ENCODE measurements at places on chromosomes 2 and 18.

DNA sequence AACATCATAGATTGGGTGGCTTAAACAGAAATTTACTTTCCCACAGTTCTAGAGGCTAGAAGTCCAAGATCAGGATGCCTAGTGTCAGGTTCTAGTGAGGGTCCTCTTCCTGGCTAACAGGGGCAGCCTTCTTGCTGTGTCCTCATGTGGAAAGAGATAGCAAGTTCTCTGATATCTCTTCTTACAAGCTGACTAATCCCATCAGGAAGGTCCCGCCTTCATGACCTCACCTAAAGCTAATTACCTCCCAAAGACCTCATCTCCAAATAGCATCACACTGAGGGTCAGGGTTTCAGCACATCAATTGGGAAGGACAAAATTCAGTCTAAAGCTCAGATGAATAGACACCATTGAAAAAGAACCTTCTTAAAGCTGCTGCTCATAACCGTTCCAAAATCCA lies 22.9 kb downstream of the ACVR1 start:
- no peak for DNase-seq

DNA sequence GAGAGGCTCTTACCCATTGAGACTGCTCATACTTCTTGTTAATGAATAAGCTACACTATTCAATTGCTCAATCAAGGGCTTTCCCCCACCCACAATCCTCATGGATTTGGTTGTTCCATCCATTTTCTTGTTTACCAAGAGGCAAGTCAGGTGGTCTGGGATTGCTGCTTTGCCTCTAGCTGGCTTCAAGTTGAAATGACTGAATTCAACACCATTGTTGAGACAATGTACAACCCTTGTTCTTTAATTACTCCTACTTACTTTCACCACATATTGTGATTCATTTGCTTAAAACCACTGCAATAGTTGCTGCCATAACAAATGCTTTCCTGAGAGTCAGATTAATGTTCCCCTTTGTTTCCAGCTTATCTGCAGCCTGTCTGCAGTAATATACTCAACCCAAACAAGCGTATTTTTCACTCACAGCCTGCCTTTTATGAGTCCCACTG lies 532.2 kb downstream of the RIT2 start:
- no peak for DNase-seq

DNA sequence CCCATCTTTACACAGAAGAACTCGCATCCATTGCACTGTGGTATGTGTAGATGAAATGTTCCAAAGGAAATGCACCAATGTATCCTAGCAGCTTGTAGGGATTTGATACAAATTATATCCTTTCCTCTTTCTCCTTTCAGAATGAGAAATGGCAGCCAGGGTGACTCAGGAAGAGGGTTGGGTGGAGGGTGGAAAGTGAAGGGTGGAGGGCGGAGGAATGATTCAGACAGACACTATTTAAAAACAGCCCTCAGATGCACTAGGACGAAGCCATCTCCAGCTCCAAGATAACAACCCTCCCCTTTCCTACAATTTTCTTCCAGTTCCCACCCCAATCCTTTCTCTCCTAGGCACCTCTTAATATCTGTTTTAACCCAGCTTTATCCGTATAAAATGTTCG lies 96.2 kb upstream of the STK39 start:
- DNase-seq = no peak

GRCh38 chr2:8615576-8616281 lies 66.1 kb upstream of the ID2 start:
- DNase-seq = no peak

DNA sequence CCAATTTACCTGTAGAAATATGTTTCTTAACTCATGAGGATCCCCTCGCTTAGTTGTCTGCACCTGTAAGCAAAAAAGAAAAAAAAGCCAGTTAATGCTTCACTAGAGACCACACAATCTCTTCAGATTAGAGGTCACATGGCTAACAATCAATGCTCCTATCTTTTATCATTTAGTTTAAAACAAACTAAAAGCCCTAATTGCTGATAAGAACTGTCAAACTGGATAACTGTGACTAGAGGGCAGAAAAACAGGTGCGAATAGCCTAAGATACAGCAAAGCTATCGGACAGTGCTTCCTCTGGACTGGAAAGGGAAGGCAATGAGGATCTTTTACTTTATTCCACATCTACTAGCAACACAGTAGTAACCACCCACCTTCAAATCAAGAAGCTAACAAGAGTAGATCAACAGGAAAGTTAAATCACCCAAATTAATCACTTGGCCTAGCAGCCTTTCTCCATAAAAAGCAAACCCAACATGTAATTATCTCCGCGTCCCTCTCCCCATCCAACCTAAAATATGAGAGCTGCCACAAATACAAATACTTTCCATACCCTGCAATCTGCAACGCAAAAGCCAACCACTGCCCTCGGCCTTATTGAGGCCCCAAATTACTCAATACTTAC lies 734 bp downstream of the SLC25A12 start:
- DNase-seq = no peak

DNA sequence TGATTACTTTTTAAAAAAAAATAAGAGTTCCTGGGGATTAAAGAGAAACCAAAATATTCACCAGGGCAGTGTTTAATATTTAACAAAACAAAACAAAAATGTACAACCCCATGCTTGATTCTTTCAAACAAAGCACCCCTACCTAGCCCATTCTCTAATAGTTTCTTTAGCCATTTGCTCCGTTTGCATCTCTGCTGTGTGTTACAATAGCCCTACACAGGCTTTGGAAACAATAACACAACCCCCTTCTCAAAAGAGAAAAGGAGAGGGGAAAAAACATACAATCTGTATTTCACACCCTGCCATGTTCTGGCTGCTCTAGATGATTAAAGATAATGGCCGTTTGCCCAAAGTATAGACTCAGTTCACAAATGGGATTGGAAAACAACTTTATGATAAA lies 302.9 kb downstream of the CPS1 start:
- DNase-seq = no peak

GRCh38 chr2:119598596-119599263 lies 54.5 kb downstream of the CFAP221 start:
- DNase-seq = no peak

DNA sequence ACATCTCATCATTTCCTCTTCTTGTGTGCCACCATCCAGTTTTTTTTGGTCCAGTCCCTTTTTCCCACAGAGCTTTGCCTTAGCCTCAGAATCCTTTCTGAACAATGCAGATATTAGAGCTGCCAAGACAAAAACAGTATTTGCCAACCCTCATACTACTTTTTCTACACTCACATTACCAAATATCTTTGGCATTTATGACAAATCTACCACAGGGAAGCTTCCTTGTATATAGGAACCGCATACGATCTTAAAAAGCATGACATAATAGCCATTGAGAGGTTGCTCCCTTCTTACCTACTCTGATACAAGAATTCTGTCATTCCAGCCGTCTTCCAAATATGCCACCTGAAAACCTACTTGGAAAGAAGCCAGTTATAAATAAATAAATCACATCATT lies 9.4 kb downstream of the ZNF24 start:
- no peak for DNase-seq

- DNase-seq = peak; percentile 25
Observed at GRCh38 chr2:44952143-44952805, 10.8 kb downstream of the SIX3 start.

GRCh38 chr2:49045083-49045482 lies 109.2 kb downstream of the FSHR start:
- DNase-seq = no peak

DNA sequence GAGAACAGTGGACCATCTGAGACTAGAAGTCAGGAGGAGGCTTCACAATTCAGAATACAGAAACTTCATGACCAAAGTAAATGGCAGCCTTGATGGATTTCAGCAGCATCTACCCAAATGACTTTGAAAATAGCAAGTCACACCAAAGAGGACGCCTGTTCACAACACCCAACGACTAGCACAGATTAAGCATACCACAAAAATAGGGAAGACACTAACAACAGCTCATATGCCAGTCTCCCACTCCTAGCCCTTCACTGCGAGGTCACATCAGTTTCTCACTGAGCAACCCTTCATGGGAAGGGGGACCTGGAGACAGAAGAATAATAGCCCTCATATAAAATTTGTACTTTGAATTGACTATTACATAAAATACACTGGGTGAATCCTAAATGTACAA lies 228.4 kb upstream of the SLC39A10 start:
- DNase-seq = no peak

GRCh38 chr18:74336656-74337055 lies 21.0 kb downstream of the C18orf63 start:
- no peak for DNase-seq

- DNase-seq = no peak
Observed at GRCh38 chr18:10726198-10727068, 200.6 kb downstream of the NAPG start.

- DNase-seq = no peak
Observed at GRCh38 chr18:13797157-13797611, 26.8 kb upstream of the MC5R start.

DNA sequence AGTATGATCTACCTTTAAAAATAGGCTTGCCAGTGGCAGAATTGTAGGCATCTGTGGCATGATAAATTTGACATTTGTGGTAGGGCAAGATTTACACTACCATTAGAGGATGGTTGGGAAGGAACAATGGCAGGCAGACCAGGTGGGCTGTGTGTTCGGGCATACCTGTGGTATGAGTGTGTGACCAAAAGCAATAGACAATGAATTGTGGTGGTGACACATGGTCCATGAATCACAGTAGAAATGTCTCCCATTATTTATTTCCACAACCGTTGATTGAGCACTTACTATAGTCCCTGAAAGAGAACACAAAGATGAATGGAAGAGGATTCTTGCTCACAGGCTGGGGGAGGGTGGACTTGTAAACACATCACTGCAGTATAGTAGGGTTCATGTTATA lies 29.9 kb upstream of the RUFY4 start:
- no peak for DNase-seq

DNA sequence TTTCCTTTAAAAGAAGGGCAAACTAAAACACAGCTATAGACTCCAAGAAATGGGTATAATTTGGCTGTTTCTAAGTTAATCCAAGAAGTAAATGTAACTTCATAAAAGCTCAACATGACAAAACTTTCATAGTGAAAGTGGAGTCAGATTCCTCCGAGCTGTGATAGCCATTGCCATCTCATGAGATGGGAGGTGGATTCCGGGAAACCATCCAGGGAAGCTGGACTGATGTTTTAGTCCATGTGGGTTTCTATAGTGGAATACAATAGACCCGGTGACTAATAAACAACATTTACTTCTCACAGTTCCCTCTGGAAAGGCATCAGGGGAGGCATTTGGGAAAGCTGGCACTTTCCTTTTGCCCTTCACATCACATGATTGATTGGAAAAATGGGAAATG lies 10.0 kb upstream of the LAPTM4A start:
- no peak for DNase-seq

DNA sequence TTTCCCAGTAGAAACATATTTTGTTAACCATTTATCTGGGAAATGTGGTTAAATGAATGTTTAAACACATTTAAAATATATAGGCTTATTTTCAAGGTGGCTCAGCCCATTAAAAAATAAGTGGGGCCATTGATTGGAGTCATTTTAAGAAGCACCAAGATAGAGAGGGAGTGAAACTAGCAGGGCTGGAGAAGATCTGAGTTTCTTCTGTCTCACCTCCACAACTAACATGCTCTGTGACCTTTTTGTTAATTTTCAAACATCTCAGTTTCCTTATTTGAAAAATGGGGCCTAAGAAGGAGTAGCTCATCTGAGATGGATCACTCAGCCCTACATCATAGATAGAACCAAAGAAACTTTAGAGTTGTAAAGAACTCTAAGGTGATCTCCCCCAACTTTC lies 254.8 kb downstream of the KCNS3 start:
- no peak for DNase-seq

- no peak for DNase-seq
Observed at GRCh38 chr2:220240641-220241040, 613.2 kb downstream of the SLC4A3 start.

- no peak for DNase-seq
Observed at GRCh38 chr2:108904680-108905079, 84.3 kb downstream of the EDAR start.
